Dermis lymphatic vessel endothelial cell (primary cell): ENCODE measurements at places on chromosomes 4 and X. TPM values are rescaled to one million over a fixed set of nuclear protein-coding genes. Genes with fewer than 3 reads are reported as not detected.

The TRAPPC2 gene
- 12.2 and 12.3 TPM in 2 replicates for total RNA-seq

The MAGEB17 gene
- not detected in 2 replicates for total RNA-seq

The RIPPLY1 gene
- not detected in 2 replicates for total RNA-seq

The GYPB gene
- not detected in 2 replicates for total RNA-seq

The LIMCH1 gene
- 29.8 and 48.2 TPM in 2 replicates for total RNA-seq

The PDZD4 gene
- 0.33 and 0.43 TPM in 2 replicates for total RNA-seq

The CENPE gene
- 2.4 and 3.3 TPM in 2 replicates for total RNA-seq

The AFP gene
- not detected in 2 replicates for total RNA-seq
